ENCODE measurements at places on chromosomes 16 and 17.

GRCh38 chr17:60155815-60156214 lies 6.0 kb downstream of the CA4 start:
- no peak for DNase-seq

GRCh38 chr16:27677263-27677662 lies 127.3 kb downstream of the KATNIP start:
- DNase-seq: no peak

- DNase-seq: no peak
Measured at GRCh38 chr17:64497565-64498035, 746 bp upstream of the POLG2 start.

DNA sequence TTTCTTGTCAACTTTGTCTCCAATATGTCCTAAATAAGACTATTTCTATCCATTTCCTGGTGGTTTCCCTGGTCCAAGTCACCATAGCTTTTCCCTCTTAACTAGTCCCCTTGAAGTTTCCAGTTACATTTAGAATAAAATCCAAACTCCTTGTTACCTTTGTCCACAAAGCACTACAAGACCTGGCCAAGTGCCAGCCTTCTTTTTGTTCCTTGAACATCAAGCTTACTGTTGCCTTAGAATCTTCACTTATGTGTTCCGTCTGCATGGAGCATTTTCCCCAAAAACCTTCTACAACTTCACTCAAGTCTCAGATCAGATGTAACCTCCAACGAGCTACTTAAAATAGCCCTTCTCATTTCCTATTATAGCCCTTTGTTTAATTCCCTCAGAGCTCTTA lies 101.4 kb downstream of the ITFG1 start:
- no peak for DNase-seq

- DNase-seq: no peak
Measured at GRCh38 chr16:10658943-10659342, 35.8 kb downstream of the TEKT5 start.

GRCh38 chr17:42311240-42312034 lies 23.1 kb downstream of the STAT5A start:
- no peak for DNase-seq

Measured in stimulated activated CD8-positive, alpha-beta memory T cell treated with anti-CD3 and anti-CD28 coated beads, Interleukin-2, amount 100 ng/mL, for 1 hour (primary cell).